ENCODE measurements at places on chromosomes 4 and X. TPM values are rescaled to one million over a fixed set of nuclear protein-coding genes. Genes with fewer than 3 reads are reported as not detected.

DNA sequence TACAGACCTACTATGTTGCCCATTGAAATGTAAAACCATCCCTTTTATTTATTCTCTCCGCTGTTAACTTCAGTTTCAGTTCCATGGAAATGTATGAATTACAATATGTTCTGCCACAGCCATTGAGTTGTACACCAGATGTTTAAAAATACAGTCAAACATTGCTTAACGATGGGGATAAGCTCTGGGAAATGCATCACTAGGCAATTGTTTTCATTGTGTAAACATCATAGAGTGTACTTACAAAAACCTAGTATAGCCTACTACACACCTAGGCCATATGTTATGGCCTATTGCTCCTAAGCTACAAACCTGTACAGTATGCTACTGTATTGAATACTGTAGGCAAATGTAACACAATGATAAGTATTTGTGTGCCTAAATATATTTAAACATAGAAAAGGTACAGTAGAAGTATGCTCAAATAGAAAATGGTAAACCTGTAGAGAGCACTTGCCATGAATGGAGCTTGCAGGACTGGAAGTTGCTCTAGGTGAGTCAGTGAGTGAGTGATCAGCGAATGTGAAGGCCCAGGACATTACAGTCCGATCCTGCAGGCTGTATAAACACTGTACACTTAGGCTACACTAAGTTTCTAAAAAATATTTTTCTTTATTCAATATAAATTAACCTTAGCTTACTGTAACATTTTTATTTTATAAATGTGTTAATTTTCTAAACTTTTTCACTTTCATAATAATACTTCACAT, 2.7 kb upstream of the PF4V1 start:
- DNase-seq, result no peak

- DNase-seq, result no peak
These were observed 2.1 kb downstream of the SEL1L3 start for GRCh38 chr4:25860586-25861279.

GRCh38 chr4:102454981-102455685, 46.0 kb upstream of the NFKB1 start:
- no peak for DNase-seq

DNA sequence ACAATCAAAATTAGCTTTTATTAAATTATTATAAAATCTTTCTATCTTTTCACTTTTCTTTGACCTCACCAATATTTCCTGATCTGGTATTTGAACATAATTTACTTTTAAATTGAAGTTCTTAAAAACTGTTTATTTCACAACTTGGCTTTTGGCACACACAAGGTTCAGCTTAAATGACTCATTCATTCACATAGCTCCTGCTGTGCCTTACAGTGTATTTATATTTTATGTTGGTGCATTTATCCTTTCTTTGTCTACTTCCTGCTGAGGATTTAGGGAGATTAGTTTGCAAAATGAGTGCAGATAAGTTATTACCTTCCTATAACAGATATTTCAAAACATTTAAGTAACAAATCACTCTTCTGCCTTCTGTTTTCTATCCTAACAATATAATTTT, 430.6 kb downstream of the DTHD1 start:
- no peak for DNase-seq

- peak; percentile 66 for DNase-seq
These were observed 57.2 kb upstream of the FAM9C start for GRCh38 chrX:13101441-13102139.

- no peak for DNase-seq
These were observed 19.1 kb downstream of the VSIG1 start for GRCh38 chrX:108064001-108064400.

GRCh38 chrX:66074920-66075879, 35.3 kb upstream of the VSIG4 start:
- no peak for DNase-seq

DNA sequence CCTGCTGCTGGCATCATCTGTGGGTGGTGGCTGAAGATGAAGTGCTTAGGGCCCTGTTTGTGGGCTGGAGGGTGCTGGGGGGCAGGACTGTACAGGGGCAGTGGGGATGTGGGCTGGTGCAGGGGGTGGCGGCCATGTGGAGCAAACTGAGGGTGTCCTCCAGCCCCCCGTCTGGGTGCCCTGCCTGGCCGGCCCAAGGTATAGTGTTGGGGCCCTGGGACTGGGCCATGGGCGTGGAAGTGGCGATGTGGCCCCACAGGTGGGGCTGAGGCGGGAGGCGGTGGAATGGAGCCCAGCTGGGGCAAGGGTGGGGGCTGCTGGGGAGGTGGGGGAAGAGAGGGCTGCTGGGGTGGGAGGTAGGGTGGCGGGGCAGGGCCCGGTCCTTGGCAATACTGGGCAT, 9.5 kb upstream of the KDM5C start:
- no peak for DNase-seq

- DNase-seq, result no peak
These were observed 43.7 kb upstream of the DACH2 start for GRCh38 chrX:86104526-86104925.

- peak; percentile 2 for DNase-seq
These were observed 1008.8 kb upstream of the DIAPH2 start for GRCh38 chrX:95675794-95676193.

GRCh38 chrX:102840871-102841705, 96.0 kb upstream of the RAB40AL start:
- no peak for DNase-seq

- DNase-seq, result no peak
These were observed 19.4 kb downstream of the FHIP1A start for GRCh38 chr4:151428346-151428745.

DNA sequence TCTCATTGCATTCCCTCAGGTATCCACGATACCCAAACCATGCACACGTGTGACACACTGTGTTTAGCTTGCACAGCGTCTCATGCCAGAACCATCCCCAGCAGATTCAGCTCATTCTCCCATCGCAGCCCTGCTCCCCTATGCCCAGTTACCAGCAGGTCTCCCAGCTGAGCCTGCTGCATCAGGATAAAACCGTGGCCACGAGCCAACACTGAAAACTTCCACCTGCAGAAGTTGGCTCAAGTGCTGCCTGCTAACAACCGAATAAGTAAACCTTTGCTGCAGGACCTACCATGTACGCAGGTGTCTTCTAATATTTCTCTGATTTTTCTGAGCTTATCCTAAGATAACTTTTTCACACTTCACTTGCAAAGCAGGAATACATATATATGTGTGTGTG, 120.4 kb upstream of the STS start:
- DNase-seq, result no peak

- no peak for DNase-seq
These were observed 33.8 kb upstream of the SPANXN1 start for GRCh38 chrX:145213504-145213903.

GRCh38 chr4:42819863-42820514, 72.5 kb upstream of the GRXCR1 start:
- DNase-seq, result no peak

GRCh38 chrX:69815519-69815918, 199.6 kb downstream of the EDA start:
- DNase-seq, result no peak

- no peak for DNase-seq
These were observed 61.1 kb upstream of the RAB33B start for GRCh38 chr4:139392797-139393196.

- no peak for DNase-seq
These were observed 209.1 kb upstream of the HCCS start for GRCh38 chrX:10902001-10902400.

DNA sequence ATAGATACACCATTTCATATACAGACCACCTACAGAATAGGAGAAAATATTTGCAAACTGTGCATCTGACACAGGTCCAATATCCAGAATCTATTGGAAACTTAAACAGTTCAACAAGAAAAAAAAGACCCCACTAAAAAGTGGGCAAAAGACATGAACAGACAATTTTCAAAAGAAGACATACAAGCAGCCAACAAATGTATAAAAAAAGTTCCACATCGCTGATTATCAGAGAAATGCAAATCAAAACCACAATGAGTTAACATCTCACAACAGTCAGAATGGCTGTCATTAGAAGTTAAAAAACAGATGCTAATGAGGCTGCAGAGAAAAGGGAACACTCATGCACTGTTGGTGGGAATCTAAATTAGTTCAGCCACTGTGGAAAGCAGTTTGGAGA, 36.8 kb downstream of the KIAA0232 start:
- no peak for DNase-seq

GRCh38 chr4:158998624-158999023, 104.3 kb upstream of the RAPGEF2 start:
- DNase-seq, result no peak

- DNase-seq, result no peak
These were observed 226.2 kb downstream of the FSTL5 start for GRCh38 chr4:161937596-161937995.

- no peak for DNase-seq
These were observed 123.4 kb downstream of the ASB9 start for GRCh38 chrX:15146515-15146914.

DNA sequence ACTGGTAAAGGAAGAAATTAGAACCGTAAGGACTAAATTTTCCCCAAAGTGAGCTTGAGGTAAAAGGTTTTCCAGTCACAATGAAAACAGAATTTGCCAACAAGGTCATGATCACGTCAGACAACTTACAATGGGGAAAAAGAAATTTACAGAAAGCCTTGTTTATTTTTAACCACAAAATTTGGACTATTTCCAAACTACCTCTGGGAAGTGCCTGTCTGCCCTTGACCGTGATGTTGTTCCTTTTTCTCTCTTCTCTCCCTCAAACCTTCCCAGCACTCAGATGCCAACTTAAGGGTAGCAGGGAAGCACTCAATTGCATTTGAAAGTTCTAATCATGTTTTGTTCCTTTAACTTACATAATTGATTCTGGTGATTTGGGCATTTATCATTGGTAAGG, 32.5 kb downstream of the MEPE start:
- no peak for DNase-seq

DNA sequence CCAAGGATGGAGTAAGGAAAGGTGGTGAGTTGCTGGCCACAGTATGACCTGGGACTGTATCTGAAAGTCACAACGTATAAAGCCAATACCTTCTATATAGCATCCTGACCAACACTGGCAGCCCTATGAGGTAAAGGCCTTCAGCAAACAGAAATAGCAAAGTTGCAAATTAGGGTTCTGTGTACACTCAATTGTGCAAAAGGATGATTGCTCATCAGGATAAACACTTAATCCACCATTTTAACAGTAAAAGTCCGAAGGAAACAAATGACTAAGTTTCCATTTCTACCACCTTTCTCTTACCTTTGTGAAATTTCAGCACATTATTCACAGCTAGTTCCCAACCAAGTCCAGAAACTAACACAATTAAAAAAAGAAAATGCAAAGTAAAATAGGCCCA, 1.4 kb upstream of the FNIP2 start:
- no peak for DNase-seq

- no peak for DNase-seq
These were observed 8.5 kb downstream of the RAB9B start for GRCh38 chrX:103823591-103823990.

DNA sequence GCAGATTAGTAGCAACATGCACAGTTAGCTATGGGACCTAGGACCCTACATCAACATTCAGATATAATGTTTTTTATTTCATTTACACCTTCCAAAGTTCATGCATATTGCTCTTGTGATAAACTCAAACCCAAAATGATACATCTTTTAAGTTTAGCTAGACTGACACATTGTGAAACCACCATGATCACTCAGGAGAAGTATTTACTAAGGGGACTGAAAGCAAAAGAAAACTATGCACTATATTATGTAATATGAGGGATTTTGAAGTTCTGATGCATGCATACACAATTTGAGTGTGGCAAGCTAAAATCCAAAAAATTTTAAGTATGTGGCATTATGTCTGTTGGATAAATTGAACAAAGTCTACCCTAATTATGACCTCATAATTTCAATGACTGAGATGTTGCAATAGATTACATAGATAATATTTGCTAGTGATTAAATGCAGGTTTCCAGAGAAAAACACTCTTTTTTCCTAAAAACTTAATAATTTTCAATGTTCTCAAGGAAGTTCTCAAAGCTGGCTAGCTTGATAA, 914.8 kb upstream of the GRIA3 start:
- DNase-seq, result no peak

DNA sequence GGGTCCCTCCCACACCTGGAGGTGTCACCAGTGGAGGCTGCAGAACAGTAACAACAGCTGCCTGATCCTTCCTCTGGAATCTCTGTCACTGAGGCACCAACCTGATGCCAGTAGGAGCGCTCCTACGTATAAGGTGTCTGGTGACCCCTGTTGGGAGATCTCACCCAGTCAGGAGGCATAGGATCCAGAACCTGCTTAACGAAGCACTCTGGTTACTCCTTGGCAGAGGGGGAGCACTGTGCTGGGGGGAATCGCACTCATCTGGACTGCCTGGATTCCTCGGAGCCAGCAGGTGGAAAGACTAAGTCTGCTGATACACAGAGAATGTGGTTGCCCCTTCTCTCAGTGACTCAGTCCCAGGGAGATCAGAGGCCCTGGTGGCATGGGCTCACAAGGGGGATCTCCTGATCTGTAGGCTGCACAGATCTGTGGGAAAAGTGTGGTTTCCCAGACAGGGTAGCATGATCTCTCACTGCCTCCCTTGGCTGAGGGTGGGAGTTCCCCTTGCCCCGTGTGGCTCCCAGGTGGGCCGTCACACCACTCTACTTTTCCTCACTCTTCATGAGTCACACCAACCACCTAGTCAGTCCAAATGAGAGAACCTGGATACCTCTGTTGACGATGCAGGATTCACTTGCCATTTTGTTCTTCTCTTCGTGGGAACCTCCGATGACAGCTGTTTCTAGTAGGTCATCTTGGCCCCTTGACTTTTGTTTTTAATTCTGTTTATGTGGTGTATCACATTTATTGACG, 305.9 kb downstream of the IDS start:
- no peak for DNase-seq

GRCh38 chrX:24927372-24927771, 88.4 kb downstream of the ARX start:
- DNase-seq, result no peak

DNA sequence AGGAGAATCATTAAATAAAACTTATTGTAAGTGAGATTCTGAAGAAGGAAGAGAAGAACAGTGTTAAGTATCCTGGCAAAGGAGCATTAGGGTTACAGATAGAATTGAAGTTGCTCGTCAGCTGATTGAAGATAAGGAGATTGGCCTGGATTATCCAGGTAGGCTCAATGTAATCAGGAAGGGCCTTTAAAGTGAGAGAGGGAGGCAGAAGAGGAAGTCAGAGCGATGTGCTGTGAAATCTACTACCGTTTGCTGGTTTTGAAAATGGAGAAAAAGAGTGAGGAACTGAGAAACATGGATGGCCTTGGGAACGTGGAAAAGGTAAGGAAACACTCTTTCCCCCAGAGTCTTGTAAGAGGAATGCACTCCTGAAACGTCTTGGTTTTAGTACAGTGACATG, 245.7 kb downstream of the ANTXR2 start:
- DNase-seq, result no peak

GRCh38 chr4:74291471-74291870, 16.8 kb upstream of the EPGN start:
- no peak for DNase-seq

CLIC2 gene
- 0.40 TPM for polyA plus RNA-seq

ADGRL3 gene
- polyA plus RNA-seq, result 0.55 TPM

SPACA5B gene
- not detected for polyA plus RNA-seq

VCX3B gene
- not detected for polyA plus RNA-seq

UGT2B15 gene
- polyA plus RNA-seq, result not detected

TEC gene
- polyA plus RNA-seq, result 0.39 TPM

DIAPH2 gene
- polyA plus RNA-seq, result 4.2 TPM

COL4A6 gene
- polyA plus RNA-seq, result 18.8 TPM

AFM gene
- 0.03 TPM for polyA plus RNA-seq

POU4F2 gene
- not detected for polyA plus RNA-seq

CCDC110 gene
- polyA plus RNA-seq, result 0.14 TPM

MRFAP1 gene
- polyA plus RNA-seq, result 275 TPM

ARSJ gene
- polyA plus RNA-seq, result 13.8 TPM

All from keratinocyte (primary cell).